ENCODE measurements at places on chromosomes 6 and 20.

- DNase-seq, result no peak
These were observed 202.8 kb upstream of the CST7 start for GRCh38 chr20:24746351-24746685.

DNA sequence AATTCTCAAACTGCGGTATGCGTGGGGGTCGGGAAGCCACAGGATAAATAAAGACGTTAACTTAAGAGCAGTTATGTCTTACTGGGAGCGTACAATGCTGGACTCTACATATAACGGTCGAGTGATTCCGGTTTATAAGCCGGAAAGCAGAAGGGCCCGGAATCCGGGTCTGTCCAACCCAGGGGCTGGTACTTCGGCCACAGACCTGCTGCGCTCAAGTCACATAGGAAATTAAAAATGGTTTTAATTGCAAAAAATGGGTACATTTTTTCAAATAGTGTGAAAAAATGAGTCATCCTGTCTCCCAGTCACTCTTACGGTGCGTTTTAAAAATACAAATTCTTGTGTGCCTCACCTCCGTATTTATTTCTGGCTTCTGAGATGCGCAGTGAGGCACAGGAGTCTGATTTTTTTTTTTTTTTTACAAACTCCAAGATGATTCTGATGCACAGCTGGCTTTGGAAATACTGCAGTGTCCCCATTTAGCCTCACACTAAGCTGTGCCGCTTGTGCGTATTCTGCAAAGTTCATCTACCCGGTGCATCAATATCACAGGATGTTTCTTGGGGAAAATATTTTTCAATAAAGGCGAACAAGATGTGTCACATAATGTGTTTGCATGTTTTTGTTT is 1.0 kb downstream of the PCIF1 start:
- no peak for DNase-seq

DNA sequence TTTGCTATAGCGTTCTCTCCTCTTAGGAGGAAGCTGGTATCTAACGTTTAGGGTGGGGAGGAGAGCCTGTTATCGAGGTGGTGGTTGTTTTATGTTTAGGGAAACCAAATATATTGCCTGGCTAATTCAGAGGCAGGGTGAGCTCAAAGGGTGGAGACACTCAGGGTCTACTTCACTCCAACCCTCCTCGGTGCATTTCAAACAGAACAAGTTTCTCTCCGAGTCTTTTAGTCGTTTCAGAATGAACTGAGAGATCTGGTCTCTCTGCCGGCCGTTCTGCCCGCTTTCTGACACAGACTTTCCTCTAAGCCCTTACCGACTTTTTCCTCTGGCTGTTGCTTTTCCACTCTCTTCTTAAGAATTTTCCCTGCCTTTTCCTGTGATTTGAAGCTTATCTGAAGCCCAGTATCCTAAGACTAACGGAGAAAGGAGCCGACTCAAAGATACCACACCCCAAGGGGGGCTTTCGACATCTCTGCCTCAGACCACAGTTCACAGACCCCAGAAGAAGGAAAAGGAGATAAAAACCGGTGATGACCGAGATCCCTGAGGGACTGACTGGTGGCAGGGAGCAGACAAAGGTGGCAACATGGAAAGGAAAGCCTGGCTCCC is 865 bp downstream of the STK38 start:
- no peak for DNase-seq

- no peak for DNase-seq
These were observed 14.1 kb upstream of the TRIM26 start for GRCh38 chr6:30227242-30227722.

DNA sequence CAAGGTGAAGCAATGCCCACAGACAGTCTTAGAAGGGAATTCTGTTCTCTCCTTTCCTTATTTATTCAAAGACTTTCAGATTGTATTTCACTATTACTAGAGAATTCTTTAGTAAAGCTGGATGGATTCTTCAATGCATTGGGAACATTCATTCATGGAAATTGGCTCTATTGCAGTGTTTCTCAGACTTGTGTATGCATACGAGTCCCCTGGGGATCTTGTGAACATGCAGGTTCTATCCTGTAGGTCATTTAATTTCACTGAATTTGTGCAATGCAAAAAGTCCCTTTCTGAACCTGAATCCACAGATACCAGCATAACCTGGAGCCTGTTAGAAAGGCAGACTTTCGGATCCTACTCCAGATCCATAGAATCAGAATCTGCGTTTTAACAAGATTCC is 160.9 kb upstream of the AHI1 start:
- no peak for DNase-seq

- no peak for DNase-seq
These were observed 99.2 kb downstream of the LCA5 start for GRCh38 chr6:79438030-79438429.

GRCh38 chr6:134375220-134375580 is 57.3 kb upstream of the SGK1 start:
- DNase-seq, result no peak

DNA sequence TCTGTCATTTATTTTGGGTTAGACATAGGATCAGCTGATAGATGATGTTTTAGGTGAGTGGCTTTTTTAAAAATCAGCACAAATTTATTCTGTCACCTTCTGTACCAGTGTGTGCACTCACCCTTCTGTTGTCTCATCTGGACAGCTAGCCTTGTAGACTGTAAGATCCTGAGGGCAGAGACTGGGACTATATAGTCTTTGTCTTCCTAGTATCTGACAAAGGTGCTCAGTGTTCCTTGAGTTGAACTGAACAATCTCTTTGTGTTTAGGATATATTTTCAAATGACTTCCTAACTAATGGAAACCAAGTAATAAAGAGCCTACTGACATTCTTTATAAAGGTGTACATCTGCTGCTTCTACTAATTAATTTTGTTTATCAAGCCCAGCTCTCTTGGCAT is 3.0 kb downstream of the DCBLD1 start:
- DNase-seq, result no peak

- DNase-seq, result peak; percentile 67
These were observed 220.1 kb downstream of the HACE1 start for GRCh38 chr6:104639668-104640067.
